ENCODE measurements at places on chromosomes 4 and X.
A peak's percentile ranks its signal among the peaks of the same experiment; 100 is the strongest.

DNA sequence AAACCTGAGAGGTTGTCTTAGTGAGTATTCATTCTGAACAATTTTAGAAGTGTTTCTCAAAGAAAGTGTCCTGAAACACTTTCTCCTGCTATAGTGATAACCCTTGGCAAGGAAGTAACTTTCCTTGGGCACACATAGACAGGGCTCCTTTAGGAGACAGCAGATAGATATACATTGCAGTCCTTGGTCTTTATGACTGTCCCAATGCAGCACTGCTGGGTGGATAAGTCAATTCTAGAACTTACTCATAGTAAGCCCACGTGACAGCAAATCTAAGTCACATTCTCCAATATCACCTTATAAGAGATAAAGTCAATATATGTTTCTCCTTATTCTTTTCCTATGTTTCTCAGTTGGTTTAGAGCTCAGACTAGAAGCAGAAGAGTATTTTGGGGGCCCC, 46.7 kb downstream of the GPRASP3 start:
- no peak for DNase-seq

- DNase-seq: no peak
Measured at GRCh38 chr4:153919667-153920066, 130.8 kb upstream of the SFRP2 start.

- DNase-seq: no peak
Measured at GRCh38 chrX:123648028-123648810, 84.6 kb downstream of the THOC2 start.

DNA sequence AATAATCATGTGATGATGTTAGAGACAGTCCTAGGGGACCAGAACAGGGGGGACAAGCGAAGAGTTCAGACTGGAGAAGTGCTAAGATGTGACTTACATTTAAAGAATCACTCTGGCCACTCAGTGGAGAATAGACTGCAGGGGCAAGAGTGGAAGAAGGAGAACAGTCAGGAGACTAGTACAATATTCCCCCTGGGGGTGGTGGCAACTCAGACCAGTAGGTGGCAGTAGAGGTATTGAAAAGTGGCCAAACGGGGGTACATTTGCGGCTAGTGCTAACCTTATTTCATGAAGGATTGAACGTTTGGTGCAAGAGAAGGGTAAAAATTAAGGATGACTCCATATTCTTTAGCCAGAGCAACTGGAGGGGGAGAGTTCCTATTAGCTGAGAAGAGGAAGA, 2.7 kb upstream of the BMX start:
- DNase-seq: no peak

- DNase-seq: no peak
Measured at GRCh38 chr4:188435381-188435780, 296.1 kb downstream of the TRIML1 start.

- no peak for DNase-seq
Measured at GRCh38 chr4:54067166-54067565, 2.8 kb upstream of the CHIC2 start.

GRCh38 chr4:140233791-140234696, 80.1 kb upstream of the MAML3 start:
- no peak for DNase-seq

GRCh38 chr4:16464651-16465050, 238.4 kb upstream of the TAPT1 start:
- no peak for DNase-seq

DNA sequence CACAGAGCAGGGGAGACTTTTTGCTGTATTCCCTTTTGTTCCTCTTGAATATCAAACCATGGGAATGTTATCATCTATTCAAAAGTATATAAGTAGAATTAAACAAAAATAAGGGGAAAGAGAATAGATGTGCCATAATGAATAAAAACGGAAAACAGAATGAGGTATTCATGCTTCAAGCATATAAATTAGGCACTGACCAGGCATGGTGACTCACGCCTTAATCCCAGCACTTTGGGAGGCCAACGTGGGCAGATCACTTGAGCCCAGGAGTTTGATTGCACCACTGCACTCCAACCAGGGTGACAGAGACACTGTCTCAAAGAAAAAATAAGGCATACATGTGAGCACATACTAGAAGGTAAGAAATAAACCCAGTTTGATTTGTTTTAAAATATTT, 16.3 kb upstream of the NEUROG2 start:
- DNase-seq: no peak

DNA sequence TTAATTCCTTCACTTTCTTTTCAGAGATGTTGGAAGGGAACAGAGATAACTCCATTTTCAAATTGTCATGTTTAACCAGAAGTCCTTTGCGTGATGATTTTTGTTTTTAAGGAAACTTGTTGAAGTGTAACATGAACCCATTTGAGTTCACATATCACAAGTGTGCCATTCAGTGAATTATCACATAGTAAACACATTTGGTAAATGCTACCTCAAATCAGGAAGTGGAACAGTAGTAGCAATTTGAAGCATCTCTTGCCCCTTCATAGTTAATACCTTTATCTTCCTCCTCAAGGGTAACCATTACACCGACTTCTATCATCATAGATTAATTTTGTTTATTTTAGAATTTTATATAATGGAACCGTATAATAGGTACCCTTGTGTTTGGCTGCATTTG, 35.8 kb downstream of the KDM6A start:
- no peak for DNase-seq

DNA sequence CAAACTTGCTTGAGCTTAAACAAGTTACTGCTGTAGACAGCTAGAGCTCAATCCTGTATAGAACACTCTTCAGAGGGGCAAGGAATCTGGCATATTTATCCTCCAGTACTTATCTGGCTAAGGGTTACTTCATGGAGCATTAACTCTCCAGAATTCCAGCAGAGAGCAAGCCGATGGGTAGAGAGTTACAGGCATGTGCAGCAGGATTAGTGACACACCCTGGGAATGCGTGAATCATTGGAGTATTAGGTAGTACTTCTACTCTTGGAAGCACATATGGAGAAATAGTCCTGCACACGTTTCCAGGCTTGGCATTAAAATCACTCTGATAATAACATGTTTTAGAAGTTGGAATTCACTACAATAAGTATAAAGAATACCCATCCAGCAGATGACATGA, 35.4 kb downstream of the GRXCR1 start:
- DNase-seq: no peak

DNA sequence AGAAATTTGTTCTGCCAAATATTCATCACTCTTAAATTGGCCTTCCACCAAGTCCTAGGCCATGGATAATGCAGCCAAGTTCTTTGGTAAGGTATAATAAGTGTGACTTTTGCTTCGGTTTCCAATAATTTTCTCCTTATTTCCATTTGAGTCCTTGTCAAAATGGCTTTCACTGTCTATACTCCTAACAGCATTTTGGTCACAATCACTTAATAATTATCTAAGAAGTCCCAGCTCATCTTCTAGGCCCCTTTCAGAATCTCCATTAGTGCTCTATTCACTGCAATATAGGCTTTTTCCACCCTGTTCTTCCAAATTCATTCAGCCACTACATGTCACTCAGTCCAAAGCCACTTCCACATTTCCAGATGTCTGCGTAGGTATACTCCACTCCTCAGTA, 51.0 kb upstream of the SPIN4 start:
- no peak for DNase-seq

- no peak for DNase-seq
Measured at GRCh38 chr4:111074523-111075114, 451.7 kb upstream of the PITX2 start.

DNA sequence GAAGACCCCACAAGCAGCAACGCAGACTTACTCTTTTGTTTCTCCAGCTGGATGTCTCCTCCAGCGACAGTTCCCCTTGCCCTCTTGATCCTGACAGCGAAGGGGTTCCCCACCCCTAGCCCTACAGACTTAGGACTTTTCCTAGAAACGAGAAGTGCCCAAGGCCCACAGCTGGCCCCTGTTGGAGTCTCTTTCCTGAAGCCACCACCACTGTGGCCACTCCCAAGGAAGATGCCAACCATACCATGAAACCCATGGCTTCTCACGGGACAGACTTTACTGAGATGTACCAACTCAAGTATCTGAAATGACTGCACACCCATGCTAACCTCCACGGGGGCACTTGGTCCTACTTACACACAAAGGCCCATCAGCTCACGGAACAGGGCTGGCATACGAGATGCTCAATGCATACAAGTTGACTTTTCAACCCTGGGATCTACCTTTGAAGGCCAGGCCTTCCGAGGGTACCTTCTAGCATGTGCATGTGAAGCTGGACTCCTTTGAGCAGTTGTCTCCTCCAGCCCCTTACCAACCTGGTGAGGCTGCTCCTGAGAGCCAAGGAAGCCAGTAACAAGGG, 924 bp upstream of the IRAK1 start:
- DNase-seq: no peak

DNA sequence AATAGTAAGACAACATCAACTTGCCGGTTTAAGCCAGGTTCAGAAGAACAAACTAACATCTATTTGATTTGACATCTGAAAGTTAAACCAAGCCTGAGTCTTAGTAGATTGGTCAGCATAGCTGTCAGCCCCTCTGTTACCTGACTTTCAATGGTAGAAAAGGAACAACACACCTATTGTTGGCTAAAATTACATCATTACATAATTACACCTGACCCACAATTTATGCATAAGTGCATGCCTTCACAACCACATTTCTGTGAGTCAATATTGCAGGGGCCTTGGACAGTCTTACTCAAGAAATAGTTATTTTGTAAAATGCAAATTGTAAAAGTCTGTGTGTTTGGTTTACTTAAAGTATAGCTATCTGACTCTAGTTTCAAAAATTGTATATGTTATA, 36.2 kb downstream of the EGFL6 start:
- no peak for DNase-seq

- no peak for DNase-seq
Measured at GRCh38 chrX:43973249-43974099, at the start of gene NDP. Gene NDP (minus strand): TSS chrX:43973390. CDS start chrX:43958645, 14,745 bp downstream.

- no peak for DNase-seq
Measured at GRCh38 chrX:101057093-101057714, 5.3 kb upstream of the TRMT2B start.

DNA sequence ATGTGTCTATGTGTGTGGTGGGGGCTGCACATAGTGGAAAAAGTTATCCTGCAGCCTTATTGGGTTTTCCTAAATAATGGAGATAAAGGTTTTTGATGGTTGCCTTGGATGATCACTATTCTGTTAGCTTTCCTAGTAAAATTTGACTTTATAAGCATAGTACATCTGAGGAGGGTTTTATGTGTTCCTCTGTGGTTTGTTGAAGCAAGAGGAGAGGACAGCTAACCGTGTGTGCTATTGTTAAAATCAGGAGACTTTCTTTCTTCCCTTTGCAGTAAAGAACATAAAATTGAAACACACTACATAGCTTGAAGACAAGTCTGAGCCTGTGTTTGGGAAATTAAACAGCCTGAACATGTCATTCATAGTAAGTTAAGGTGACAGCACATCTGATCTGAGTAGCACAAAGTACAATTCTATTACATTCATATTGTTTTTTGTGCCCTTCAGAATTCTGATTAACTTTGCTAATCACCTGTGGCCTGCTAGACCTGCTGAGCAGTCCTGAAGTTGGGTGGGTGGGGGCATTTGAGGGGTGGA, 36.8 kb downstream of the C4orf51 start:
- no peak for DNase-seq

DNA sequence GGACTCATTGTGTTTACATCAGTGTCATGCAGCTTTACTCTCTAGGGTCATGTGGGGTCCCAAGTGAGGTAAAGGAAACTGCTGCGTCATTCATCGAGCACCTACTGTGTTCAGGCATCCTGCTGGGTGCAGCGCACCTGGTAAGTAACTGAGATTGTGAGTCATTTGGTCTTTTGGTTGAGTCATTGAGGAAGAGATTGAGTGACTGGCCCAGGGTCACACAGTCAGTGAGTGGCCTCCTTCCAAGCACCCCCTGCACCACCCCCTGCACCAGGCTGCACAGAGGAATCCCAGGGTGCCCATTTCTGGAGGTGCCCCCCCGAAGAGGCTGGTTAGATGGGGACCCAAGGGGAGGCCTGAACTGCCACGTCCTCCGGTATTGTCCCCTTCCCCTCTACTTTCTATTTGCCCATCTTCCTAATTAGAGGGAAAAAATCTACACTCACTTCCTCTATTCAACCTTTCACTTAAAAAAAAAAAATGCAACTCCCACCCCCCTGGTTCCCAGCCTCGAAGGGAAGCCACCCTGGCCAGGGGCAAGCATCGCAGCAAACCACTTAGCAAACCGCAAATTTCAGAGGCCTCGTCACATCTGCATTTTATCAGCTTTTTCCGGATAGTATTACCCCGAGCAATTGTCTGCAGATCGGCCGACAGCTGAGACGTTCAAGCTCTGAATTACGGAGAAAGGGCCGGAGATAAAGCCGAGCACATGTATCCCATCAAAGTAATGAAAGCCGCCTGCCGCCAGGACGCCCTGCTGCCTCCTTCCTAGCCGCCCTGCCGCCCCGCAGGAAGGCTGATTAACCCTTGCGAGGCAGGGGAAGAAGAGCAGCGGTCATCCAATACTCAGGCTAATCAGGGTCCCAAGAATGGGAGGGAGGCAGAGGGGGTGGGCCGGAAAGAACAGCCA, 96.3 kb upstream of the MSX1 start:
- peak; percentile 78 for DNase-seq

DNA sequence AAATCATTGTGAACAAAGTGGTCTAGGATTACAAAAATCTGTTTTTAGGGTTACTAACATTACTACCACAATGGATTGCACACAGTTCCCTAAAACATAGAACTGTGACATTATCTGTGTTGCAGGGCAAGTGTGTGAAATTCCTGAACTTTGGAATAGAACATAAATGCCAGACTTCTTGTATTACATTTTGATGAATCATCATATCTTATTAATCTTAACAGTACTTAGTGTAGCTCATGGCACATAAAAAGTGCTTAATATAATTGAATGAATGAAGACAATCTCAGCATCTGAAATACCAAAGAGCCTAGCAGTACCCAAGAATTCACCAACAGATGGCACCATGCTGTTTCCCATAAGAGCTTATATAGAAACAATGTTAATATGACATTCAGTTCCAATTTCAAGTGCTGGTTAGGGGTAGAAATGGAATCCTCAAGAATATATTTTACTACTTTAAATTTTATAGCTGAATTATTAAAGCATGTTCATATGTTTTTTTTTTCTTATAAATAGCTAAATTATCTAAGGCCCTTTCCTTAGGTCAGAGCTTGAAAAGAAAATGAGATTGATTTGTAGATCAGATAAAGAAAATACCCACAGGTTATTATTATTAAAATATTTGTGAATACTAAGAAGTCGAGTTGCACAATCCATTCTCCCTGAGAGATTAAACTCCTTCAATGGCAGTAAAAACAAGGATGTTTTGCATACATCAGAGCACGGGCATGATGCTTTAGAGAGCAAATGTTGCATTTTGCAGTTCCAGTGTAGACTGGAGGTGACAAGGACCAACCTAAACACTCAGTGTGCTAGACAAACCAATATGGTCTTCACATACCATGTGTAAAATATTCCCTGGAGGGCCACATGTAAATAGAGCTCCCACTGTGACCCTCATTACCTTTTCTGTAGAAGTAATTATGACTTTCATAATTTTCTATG, 25.7 kb upstream of the SHISA3 start:
- DNase-seq: no peak

GRCh38 chr4:3106339-3107186, 32.1 kb downstream of the HTT start:
- DNase-seq: peak; percentile 86

GRCh38 chrX:97931586-97931985, 1047.9 kb downstream of the RPA4 start:
- DNase-seq: no peak

GRCh38 chrX:19833034-19833677, 54.2 kb downstream of the SH3KBP1 start:
- no peak for DNase-seq
